Activated CD8-positive, alpha-beta T cell treated with anti-CD3 and anti-CD28 coated beads, Interleukin-2, amount 10 ng/mL, durations not matched to agents 7 days and 5 days (primary cell): ENCODE measurements at places on chromosomes 1 and 21.

DNA sequence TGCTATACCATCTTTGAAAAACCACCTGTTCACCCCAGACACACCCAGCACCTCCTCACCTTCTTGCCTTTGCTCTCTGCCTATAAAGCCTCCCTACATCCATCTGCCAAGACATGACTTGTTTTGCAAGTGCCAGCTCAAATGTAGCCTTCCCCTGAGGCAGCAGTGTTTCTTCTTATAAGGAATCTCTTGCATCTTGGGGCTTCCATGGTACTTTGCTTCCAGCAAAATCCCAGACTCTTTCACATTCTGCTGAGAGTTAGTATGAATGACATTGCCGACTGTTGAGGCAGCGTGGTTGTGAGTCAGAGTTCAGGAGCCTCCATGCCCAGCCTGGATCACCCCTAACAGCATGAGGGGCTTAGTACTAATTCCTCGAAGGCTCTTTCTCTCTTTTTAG, 217.4 kb upstream of the RUNX1 start:
- no peak overlapping the region for H3K4me3 ChIP-seq
- no peak for DNase-seq
- H3K4me1 ChIP-seq, result no peaks in the 10 kb centered on the region

GRCh38 chr1:181643631-181644030, 160.3 kb downstream of the CACNA1E start:
- no peaks in the 10 kb centered on the region for H3K27me3 ChIP-seq
- H3K4me1 ChIP-seq, result no peaks in the 10 kb centered on the region
- H3K27ac ChIP-seq, result no peak overlapping the region

DNA sequence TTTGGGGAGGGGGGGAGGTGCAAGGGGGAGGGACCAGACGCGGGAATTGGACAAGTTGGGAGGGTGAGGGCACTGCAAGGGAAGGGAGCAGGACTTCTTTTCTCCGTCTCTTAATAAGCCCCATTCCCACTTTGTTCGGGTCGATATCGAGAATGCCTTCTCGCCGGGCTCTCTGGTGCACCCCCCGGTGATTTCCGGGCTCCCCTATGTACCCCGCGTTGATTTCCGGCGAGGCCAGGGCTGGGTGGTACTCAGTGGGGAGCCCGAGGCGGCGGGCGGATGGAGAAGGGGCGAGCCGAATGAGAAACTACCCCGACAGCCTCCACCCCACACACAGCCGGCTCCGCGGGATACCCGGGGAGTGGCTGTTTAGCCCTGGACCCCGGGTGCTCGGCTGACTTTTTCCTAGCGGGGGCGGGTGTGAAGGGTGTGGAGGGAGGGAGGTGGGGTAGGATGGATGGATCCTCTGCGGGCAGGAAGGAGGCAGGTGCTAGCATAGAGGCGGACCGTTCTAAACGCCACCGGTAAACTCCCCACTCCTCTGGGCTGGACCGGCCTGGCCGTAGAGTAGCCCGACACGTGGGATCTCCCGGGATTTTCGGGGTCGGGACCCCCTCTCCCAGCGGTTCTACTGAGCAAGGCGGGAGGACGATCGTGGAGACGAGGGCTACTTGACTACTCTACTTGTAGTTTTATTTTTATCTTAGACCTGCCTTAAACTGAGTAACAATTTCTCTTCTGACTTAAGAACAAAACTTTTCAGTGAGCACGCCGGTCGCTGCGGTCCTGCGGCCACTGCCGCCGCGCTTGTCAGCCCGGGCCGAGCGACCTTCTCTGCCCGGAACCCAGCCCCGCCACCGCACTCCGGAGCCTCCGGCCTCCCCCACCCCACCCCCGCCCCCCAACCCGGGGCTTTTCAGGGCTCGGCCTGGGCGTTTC, 1.0 kb downstream of the RNF220 start:
- H3K4me3 ChIP-seq, result peak overlapping the region; percentile 77
- H3K27me3 ChIP-seq, result peaks cover 66% of the 10 kb centered on the region
- peak overlapping the region; percentile 12 for H3K27ac ChIP-seq
- H3K4me1 ChIP-seq, result peaks cover 34% of the 10 kb centered on the region
- peak; percentile 39 for DNase-seq

DNA sequence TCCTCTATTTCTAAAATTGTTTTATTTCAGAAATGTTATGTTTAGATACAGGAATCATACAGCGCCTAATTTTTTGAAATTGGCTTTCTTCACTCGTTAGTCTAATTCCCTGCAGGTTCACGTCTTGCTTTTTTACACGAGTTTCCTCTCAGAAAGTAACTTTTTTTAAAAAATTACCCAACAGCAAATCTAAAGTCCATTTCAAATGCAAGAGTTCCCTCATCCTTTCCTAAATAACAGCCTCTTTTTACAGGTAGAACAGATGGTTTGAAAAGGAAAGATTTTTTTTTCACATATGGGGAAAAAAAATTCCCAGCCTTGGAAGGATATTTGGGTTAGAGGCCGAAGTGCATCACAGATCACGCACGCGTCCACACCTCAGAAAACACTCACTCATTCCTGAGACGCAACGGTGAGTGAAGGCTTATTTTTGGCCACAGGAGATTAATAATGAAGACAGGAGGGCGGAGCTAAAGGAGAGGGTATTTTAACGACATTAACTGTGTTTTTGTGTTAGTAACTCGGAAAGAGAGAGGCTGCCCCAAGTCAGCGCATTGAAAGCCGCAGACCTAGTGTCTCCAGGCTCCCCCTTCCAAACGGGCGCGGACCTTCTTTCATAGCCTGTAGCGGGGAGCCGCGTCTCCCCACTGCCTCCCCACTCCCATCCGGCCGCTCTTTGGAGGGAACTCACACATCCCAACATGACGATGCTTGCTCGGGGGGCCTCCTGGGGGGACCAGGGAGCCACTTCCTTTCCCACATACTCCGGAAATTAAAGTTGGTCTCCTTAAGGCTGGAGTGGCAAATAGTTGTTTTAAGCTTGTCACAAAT, 969 bp upstream of the RIPK4 start:
- peaks cover 62% of the 10 kb centered on the region for H3K27me3 ChIP-seq
- H3K4me1 ChIP-seq, result peaks cover 31% of the 10 kb centered on the region
- H3K4me3 ChIP-seq, result peak overlapping the region; percentile 68

DNA sequence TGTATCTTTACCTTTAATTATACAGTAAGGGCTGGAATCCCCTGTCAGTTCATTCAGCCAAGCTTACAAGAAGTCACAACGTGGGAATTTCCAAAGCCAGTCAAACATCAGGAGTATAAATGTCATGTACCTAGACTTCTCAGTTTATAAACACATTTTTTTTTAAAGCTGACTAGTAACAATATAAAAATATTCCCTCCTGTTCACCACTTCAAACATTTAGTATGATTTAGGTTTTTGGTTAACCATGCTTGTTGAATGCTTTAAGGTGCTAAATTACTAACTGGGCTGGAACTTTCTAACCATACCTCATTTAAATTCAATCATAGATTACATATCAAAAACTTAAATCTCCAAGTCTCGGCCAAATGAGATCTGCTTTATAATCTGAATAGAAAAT, 44.0 kb downstream of the JAK1 start:
- H3K27ac ChIP-seq, result no peak overlapping the region
- no peaks in the 10 kb centered on the region for H3K27me3 ChIP-seq
- no peak for DNase-seq
- H3K4me3 ChIP-seq, result no peak overlapping the region
